ENCODE measurements at places on chromosomes 5 and 9. TPM values are rescaled to one million over a fixed set of nuclear protein-coding genes. Genes with fewer than 3 reads are reported as not detected.

GRCh38 chr9:86201474-86202337 lies 57.8 kb downstream of the C9orf153 start:
- no peak for DNase-seq

DNA sequence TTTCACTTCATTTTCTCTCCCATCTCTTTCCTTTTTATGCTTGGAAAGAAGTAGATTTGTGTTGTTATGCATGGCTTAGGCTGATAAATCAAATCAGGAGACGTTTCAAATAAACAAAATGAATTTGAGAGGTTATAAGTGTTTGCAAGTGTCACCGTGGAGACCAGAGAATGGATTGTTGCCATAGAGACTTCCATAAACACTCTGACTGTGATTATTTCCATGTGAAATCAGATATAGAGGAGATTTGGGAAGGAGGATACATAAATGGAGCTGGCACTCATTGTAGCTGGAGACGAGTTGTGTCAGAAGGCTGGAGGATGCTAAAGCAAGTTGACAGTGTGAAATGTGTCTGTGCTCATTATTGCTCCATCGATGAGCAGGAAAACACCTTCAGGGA lies 84.2 kb upstream of the PCSK1 start:
- DNase-seq, result no peak

DNA sequence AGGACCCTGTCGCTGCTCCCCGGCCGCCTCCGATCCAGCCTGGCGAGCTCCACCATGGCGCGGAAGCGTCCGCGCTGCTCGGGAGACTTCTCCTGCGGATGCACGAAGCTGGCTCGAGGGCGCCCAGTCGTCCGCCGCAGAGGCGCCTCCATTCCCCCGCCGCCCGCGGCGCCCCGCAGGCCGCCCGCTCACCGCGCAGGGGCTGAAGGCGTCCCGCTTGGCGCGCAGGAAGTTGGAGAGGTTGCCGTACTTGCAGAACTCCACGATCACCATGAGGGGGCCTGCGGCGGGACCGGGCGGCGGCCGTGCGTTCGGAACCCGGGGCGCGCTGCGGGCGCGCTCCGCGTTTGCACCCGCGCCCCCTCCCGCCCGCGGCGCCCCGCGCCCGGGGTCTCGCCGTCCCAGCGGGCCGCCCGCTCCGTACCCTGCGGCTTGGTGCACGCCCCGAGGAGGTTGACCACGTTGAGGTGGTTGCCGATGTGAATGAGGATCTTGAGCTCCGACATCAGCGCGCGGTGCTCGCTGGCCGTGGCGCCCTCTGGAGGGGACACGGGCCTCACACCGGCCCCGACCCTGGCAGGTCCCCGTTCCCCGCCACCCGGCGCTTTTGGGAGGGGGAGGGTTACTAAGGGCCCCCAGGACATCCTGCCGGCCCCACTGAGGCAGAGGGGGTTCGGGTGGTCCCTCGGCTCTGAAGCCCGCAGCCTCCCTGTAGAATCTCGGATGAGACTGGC lies 27.7 kb upstream of the SCGB3A1 start:
- no peak for DNase-seq

DNA sequence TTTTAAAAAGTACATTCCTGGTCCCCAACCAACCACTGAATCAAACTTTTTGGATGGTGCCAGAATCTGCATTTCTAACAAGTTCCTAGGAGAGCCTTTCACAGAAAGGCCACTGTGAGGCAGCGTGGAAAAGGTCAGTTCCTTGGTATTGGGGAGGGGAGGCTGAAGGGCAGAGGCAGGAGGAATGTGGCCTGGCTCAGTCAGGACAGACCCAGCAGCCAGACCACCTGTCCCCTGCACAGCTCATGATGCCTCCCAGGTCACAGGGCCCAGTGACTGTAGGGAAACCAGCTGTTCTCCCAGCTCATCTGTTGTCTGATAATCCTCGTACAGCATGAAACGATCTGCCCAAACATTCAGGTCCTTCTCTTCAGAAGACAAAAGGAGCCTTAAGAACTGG lies 132.9 kb downstream of the LHFPL2 start:
- DNase-seq, result no peak

GRCh38 chr9:69222970-69223369 lies 48.9 kb downstream of the TJP2 start:
- DNase-seq, result no peak

GRCh38 chr5:101326766-101327165 lies 423.7 kb upstream of the ST8SIA4 start:
- no peak for DNase-seq

GRCh38 chr9:90868555-90868954 lies 66.9 kb downstream of the SYK start:
- no peak for DNase-seq

- DNase-seq, result no peak
These were observed 16.4 kb upstream of the ADAMTSL1 start for GRCh38 chr9:18457510-18457909.

DNA sequence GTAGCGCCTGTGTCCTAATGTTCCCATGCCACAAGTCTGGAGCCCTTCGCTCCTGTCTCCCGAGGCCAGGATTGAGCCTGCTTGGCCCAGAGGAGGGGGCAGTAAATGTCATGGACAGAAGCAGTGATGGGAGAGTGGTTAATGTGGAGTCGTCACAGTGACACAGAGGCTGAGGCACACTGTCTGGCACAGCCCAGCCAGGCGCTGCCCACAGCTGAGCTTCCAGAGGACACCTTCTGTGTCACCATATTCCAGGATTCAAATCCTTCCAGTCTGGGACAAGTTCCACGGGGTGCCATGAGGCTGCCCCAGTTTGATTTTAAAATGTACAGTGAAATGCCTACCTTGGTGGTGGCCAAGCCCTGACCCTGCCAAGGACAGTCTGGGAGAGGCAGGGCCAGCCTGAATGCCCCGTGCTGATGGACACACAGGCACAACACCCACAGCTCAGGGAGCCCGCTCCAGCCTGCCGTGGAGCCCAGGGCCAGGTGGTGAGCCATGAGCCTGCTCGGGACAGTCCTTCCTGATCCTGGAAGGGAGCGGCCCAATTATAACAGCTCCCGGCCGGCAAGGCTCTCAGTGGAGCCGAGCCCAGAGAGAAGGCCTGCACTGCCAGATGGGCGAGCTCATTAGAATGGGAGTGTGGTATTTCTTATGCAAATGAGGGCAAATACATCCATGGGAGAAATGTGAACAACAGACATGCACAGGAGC lies 99.1 kb upstream of the RUFY1 start:
- DNase-seq, result peak; percentile 21

DNA sequence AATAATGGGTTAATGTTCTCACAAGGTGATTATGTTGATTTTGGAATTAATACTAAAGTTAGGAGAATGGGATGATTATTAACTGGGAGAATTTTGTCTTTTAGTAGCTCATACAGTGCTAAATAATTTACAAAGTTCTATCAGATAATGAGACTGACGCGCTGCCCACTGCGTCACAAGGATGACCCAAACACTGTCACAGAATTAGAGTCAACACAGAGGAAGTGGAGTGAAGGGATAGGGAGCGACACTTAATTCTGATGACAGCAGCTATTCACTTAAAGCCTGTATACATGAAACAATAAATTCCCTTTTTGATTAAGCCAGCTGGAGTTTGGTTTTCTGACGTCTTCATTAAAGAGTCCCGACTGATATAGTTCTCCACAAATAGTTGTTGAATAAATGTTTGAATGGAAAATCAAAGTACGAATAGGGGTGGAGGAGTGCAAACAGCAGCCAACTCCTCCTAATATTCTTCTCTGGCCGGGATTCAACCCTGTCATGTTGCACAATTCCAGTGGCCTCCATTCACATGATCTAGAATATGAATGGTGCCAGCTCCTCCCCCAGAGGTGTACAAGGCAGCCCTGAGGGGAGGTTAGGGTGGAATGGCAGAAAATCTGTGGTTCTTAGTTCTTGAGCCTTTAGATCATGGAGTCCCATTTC lies 140.3 kb downstream of the PCSK1 start:
- DNase-seq, result peak; percentile 52

The SLC36A2 gene
- total RNA-seq, result not detected

DNA sequence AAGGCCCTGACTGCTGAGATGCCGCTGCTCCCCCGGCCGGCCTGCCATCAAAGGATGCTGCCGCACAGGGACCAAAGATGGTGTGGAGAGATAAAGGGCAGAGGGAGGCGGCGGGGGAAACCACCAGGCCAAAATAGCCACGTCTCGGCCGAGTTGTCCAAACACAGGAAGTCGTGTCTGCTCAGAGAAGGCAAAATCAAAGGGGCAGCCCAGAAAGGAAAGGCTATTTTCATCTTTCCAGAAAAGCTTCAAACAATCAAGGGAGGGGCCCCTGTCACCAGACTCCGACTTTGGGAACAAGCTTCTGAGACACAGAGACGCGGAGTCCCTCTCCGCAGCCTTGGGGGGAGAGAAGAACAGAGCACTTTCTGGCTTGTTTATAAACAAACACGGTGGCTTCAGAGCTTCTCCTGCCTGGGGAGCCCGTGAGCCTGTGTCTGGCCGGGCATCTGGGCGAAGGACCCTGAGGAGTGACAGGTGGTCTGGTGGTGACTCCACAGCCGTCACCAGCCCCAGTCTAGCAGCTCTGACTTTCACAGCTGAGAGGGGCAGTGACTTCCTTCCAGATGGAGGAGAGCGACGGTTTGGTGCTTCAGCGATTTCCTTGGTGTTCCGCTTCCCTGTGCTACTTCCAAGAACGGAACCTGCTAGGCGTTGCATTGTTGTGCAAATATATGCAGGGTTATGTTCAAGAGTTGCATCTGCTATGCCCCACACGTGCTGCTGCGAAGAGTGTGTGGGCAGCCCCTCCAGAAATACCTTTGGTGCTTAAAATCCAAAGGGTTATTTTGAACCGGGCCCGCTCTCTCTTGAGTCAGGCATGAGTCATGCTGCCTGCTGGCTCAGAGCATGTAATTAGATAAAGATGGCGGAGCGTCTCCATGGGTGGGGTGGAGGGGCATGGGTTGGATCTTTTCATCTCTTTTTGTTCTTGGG lies 24.0 kb downstream of the ADAMTSL2 start:
- DNase-seq, result peak; percentile 80

The ECPAS gene
- 85.4 TPM for total RNA-seq

DNA sequence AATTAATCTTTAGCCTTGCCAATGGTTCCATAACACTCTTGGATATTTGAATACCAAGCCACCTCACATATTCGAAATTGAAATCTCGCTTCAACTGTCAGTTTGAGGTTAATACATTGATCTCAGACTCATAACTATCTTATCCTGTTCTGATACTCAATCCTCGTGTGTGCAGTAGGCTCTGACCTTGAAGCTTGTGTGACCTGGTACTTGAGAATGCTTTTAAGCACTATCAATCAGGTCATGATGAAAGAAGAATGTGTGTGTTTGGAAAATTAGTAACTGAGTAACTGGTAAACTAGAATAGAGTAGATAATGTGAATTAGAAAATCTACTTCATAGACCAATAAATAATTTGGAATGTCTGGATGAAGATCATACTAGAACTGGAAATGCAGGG lies 1266.7 kb downstream of the MAT2B start:
- no peak for DNase-seq

The ADGRV1 gene
- 0.67 TPM for total RNA-seq

GRCh38 chr9:89367281-89367680 lies 49.0 kb downstream of the SECISBP2 start:
- DNase-seq, result no peak

DNA sequence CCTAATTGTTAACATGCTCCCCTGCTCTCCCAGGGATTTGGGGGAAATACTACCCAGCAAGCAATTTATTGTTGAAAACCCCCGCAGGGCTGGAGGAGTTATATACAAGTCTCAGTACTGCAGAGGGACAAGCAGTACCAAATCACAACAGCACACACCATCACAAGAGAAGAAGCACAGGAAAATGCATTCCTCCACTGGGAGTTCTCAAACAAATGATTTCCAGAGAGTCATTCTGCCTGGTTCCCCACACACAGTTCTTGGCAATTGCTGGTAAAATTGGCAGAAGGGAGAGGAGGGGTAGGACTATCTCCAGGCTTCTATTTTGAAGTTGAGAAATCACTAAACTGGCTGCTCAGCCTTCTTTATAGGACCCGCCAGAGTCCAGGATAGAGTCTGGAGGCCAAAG lies 16.8 kb downstream of the SIL1 start:
- no peak for DNase-seq

DNA sequence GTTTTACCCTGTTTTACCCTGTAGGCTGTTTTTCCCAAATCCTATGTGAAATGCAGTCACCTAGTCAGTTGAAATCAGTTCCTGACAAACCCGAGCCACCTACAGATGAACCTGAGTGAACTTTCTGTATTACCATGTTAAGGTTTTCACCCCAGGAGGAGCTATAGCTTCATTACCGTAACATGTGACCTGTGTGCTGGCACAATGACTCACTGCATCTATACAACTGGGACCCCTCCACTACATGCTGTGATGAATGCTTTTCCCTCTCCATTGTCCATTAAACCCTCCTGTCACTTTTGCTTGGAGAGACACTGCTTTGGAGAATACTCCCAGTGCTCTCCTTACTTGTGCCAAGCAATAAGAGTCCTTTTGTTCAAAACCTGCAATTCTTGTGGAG lies 1974.8 kb downstream of the EFNA5 start:
- DNase-seq, result no peak

GRCh38 chr5:431001-431710 lies 11.8 kb upstream of the EXOC3 start:
- DNase-seq, result peak; percentile 68

- DNase-seq, result no peak
These were observed 64.2 kb downstream of the SLC44A1 start for GRCh38 chr9:105308461-105309341.

The NTNG2 gene
- total RNA-seq, result 15.8 TPM

GRCh38 chr5:109939116-109939682 lies 249.5 kb downstream of the MAN2A1 start:
- no peak for DNase-seq

The GDA gene
- total RNA-seq, result not detected

The PAX5 gene
- not detected for total RNA-seq

Data from right cardiac atrium (tissue), 5 donors.